ENCODE measurements at places on chromosomes 1 and 21.
A peak's percentile ranks its signal among the peaks of the same experiment; 100 is the strongest.

DNA sequence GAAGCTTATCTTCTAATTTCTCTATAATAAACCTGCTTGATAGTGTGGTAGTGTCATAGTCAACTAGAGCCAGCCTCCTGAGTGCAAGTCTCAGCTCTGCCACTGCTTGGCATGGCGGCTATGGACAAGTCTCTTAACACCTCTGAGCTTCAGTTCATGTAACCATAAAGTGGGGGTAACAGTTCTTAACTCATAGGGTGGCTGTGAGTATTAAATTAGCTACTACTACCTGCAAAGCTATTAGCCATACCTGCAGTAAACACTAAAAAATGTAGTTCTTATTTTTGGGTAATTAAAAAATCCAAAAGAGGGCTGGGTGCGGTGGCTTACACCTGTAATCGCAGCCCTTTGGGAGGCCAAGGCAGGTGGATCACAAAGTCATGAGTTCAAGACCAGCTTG is 2.2 kb upstream of the CDC42 start:
- no peak for DNase-seq

DNA sequence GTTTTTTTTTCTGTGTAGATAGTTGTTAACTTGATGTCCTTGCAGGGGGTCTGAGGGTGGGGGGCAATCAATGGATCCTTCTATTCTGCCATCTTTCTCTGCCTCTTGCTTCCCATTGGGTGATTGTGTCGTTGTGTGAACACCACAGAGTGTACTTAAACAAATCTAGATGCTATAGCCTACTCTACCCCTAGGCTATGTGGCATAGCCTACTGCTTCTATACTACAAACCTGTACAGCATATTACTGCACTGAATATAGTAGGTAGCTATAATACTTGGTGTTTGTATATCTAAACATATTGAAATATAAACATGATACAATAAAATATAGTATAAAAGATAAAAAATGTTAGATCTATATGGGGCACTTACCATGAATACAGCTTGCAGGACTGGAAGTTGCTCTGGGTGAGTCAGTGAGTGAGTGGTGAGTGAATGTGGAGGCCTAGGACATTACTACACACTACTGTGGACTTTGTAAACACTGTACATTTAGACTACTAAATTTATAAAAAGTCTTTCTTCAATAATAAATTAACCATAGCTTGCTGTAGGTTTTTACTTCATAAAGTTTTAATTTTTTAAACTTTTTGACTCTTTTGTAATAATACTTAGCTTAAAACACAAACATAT is 105.4 kb downstream of the CENPF start:
- no peak for DNase-seq

DNA sequence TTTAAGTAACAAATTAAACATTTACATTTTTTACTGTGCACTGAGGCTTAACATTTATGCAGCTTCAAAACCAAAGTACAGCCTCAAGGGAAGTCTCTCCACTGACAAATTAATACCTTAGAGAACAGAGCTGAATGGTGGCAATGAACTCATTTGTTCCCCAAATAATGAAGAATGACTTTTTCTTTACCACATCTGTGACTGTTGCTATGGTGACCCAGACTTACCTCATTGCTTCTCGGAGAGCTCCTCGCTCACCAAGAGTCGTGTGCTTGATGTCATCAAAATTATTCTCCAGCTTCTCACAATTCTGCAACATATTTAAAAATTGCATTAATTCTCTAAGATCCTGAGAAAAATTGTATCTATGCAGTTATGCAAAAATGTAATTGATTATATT is 92.9 kb downstream of the DPYD start:
- peak; percentile 43 for DNase-seq

DNA sequence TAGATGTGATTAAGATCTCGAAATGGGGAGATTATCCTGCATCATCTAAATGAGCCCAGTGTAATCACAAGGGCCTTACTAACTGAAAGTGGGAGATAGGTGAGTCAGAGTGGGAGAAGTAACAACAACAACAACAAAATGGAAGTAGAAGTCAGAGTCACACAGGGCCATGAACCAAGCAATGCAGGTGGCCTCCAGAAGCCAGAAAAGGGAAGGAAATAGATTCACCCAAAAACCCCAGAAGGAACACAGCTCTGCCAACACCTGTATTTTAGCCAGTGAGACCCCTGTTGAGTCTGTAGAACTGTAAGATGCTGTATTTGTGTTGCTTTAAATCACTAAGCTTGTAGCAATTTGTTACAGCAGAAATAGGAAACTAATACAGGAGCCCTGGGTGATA is 4.1 kb downstream of the TAGLN2 start:
- DNase-seq, result peak; percentile 75

- DNase-seq, result peak; percentile 1
These were observed 27.5 kb upstream of the VPS26C start for GRCh38 chr21:37294679-37295078.

GRCh38 chr1:5907966-5908365 is 84.3 kb downstream of the NPHP4 start:
- DNase-seq, result no peak
